T follicular helper cell (primary cell): ENCODE measurements at places on chromosomes 4 and X.

DNA sequence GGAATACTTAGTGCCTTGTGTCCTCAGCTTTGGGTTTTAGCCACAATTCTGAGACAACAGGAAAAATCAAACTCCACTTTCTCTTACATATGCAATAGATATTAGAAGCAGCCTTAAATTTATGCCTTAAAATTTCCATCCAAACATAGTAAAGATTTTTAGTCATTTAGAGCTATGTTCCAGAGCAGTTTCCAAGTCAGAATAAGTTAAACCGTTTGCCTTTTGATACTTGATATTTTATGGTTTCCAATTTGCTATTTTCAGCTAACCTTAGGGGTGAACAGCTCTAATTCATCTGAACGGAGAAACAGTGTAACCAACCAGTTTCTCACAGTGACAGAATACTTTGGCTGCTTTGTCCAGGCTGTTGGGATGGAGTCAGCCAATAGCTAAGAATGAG, 125.8 kb upstream of the RXFP1 start:
- no peak for DNase-seq

DNA sequence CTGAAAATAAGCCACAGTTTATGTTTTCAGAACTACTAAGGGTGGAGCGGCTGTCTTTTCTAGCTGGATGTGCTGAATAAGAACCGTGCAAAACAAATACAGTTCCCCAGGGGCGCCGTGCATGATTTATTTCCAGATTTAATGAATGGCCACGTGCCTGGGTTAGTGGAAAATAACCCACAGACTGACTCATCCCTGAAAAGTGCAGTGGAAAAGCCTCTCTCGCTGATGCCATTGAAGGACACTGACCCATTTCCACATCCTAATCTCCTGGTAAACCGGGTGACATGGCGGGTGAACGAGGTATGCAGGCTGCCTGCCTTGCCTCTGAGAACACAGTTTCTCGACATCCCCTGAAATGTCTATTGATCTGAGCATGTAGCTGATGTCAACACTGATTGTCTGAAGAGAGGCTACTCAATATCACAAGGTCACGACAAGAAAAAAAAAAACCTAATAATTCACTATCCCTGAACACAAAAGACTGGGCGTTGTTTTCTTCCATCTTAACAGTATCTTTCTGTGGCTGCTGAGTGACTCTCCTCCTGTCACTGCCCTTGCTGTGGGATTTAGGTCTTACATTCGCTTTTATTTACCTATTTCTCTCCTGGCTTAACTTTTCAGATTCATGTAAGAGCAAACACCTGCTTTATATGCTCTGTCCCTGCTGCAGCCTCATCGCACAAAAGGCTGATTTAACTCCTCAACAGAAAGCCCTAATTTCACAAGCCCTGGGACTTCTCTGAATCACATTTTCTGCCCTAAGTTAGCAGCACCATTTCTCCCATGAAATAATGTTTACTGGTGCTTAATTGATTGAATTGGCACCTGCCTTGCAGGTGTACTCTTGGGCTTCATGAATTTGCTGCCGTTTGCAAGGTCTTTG, 76.9 kb upstream of the SCOC start:
- DNase-seq: no peak

DNA sequence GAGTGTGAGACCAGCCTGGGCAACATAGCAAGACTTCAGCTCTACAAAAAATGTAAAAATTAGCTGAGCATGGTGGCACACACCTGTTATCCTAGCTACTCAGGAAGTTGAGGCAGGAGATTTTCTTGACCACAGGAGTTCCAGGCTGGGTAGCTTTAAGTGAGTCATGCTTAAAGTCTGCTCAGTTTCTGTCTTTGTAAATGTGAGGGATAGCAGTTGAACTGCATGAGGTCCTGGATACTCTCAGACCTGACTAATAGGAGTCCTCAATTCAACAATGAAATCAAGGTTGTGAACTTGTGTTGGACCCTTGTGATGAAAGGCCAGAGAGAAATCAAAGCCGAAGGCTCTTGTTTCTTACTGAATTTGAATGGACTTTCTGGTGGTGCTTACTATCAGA, 45.2 kb downstream of the STARD8 start:
- DNase-seq: no peak

GRCh38 chr4:123603165-123603564, 206.6 kb downstream of the SPRY1 start:
- no peak for DNase-seq

GRCh38 chr4:154205471-154205870, 286.1 kb downstream of the DCHS2 start:
- DNase-seq: no peak

DNA sequence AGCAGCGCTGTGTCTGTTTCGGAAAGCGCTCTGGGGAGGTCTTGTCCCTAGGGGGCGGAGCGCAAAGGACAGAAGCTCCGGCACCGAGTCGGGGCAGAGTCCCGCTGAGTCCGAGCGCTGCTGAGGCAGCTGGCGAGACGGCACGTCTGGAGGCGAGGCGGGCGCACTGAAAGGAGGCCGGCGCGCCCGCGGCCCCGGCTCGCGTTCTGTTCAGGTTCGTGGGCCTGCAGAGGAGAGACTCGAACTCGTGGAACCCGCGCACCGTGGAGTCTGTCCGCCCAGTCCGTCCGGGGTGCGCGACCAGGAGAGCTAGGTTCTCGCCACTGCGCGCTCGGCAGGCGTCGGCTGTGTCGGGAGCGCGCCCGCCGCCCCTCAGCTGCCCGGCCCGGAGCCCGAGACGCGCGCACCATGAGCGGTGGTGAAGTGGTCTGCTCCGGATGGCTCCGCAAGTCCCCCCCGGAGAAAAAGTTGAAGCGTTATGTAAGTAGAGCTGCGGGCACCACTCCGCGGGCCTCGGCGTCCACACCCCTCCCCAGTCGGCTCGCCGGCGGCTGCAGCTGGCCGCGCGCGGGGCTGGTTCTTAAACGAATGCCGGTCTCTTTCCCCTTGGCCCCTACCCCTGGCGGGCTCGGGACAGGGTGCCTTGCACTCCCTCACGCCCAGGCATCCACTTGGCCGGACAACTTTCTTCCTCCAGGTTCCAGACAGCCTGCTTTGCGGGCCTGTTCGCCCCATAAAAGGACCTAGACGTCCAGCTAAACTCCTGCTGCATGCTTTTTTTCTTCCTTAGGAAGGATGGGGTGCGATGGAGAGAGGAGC, at the start of gene GAB1:
Gene GAB1, plus strand, starts transcription at position 96 of the 819 bp plus-strand sequence. Its CDS starts 313 bp downstream, at position 409.
- no peak for DNase-seq

DNA sequence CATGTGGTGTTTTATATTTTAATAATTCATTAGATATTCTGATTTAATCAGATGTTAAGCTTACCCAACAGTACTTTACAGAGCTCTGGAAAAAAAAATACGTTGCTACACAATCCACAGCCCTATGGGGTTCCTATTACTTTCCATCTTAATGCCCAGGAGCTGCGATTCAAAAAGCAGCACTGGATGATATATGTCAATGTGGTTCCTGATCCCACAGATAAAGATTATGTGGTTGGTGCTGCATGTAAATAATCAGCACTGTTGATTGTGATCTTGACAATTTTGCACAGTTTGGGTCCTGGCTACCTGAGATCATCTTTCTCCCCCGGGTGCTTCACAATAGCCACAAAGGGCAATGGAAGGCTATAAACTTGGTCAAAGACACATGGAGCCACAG, 72.7 kb upstream of the DCLK2 start:
- no peak for DNase-seq

- DNase-seq: peak; percentile 79
Measured at GRCh38 chrX:48696301-48696908, at the start of gene SUV39H1. Gene SUV39H1, plus strand, starts transcription at chrX:48696734. Its CDS starts 51 bp downstream, at chrX:48696785.

GRCh38 chr4:128711361-128711760, 98.1 kb upstream of the JADE1 start:
- DNase-seq: no peak

- no peak for DNase-seq
Measured at GRCh38 chr4:111837761-111838160, 307.5 kb upstream of the FAM241A start.

DNA sequence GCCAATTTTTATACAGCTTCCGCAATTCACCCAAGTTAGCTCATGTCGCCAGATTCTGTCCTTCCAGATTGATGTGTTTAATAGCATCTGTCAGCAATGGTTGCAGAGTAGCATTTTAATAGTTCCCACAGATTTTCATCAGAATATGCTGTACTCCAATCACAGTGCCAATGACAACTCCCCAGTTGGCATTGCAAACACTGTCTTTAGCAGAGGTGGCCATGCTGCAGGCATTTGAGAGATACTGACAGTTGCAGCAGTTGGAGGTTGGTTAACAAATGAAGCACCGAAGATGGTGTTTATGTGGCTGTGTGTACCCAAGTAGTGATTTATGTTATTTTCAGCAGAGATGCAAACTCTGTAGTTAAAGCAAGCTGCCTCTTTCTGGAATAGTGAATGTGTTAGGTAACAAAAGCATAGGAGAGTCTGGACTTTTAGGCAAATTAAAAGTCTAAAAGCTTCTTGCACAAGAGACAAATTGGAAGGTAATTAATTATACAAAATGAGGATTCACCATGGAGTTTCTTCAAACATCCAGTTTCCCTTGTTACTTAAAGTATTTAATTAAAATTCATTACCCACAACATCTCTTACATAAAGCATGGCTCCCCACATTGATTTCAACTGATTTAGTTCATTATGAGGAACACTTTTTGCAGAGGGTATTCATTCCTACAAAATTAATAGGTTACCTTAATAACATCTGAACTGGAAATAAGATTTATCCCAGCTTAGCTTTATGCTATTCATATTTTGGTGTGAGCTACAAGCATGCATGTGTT, 65.2 kb downstream of the PARM1 start:
- no peak for DNase-seq

DNA sequence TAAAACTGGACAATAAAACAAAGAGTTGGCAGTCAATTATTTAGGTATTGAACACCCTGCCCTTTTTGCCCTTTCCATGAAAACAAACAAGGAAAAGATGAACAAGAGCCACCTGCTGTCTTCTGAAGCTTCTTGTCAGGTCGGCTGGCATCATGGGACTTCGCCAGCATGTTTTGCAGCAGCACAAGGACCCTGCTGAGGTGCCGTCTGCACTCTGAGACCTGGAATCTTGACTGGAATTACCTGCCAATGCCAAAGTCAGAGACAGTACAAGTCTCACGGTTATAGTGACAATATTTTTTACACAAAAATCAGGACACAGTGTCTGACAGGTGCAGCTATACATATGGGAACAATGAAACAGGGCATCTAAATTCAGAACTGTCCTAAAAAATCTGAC, 284.5 kb downstream of the GASK1B start:
- no peak for DNase-seq

DNA sequence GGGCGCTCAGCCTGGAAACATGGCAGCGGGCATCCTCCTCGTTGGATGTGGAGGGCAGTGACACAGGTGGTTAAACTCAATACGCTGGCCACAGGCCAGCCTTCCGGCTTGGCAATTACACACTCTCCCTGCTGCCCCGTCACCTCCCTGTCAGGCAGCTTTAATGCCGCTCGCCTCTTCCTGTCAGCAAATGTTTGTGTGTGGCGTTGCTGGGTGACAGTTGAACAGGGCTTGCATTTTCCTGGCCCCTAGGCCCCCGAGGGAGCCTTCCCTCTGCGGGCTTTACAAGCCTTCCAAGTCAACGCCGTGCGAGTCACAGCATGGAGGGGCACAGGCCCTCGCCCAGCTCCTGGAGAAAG, 620.0 kb downstream of the BCOR start:
- DNase-seq: peak; percentile 7

DNA sequence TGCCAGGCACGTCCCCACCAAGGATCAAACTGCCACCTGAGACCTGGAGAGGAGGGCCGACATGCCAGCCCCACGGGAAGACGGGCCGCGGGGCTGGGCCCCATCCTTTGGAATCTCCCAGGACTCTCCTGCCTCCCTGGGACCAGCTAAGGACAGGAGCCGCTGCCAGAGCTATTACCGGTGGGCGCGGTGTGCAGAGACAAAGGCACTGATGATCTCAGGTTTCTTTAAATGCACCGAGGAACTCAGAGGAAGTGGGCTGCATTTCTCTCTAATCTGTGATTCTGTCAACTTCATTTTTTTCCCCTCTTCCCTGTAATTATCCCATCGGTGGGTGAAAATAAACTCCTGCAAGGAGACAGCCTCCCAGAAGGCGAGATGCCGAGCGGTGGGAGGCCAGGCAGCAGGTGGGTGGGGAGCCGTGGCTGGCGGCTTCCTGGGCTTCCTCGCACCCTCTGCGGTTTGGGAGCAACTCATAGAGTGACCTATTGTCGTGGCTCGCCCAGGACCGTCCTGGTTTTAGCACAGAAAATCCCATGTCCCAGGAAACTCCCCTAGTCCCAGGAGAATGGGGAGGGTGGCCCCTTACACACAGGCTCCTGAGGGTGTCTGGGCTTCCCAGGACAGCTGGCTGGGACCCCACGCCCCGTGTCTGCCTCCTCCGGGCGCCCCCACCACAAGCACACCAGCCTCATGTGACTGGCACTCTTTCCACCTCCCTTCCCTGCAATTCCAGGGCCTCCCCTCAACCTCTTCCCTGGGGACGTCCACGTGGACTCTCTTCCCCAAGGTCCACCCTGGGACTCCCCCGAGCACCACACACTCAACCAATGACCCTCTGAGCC, 62.3 kb upstream of the ADRA2C start:
- no peak for DNase-seq

GRCh38 chr4:32884198-32884597, 2164.0 kb downstream of the PCDH7 start:
- no peak for DNase-seq

DNA sequence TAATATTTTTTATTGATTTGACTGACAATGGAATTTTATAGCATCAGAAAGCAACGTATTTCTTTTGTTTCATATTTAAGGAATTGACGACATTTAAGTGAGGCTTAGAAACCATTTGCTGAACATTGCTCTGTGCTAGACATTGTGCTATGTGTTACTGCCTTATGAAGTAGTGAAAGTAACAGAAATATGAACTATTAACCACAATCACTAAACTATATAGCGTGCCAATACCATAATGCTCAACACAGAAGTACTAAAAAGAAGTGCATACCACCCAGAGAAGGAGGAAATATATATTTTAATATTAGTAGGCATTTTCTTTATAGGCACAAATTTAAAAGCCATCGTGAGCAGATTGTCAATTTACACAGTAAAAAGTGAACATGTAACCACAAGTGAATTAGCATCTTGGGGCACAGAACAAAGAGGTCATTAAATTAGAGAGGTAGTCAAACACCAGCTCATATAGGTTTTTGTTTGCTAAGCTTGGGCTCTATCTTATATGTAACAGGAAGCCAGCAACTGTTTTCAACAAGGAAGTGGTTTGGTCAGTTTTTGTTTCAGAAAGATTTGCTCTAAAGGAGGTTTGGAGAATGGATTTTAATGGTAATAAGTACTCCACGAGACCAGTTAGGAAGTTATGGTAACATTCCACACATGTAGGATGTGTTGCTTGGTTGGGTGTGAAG, 270.7 kb downstream of the GRXCR1 start:
- no peak for DNase-seq
